ENCODE measurements at places on chromosomes 3 and 15.

- no peak for DNase-seq
Observed at GRCh38 chr3:147359177-147360050, 46.9 kb downstream of the ZIC4 start.

- no peak for DNase-seq
Observed at GRCh38 chr15:89395461-89395871, 60.8 kb upstream of the POLG start.

- DNase-seq, result no peak
Observed at GRCh38 chr3:71629711-71630110, 46.2 kb upstream of the FOXP1 start.

DNA sequence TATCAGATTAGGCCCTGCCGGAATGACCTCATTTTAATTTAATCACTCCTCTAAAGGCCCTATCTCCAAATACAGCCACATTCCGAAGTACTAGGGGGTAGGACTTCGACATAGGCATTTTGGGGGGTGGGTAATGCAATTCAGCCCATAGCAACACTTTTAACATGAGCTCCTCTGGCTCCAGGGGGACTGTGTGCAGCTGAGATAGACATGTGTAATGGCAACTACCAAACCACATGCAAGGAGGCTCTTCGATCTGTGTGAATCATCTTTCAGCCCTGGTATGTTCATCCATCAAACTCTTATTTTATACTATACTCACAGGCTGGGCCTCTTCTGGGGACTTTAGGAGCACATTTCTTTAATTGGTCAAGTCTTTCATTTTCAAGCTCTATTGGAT lies 57.4 kb upstream of the PPARG start:
- no peak for DNase-seq

- DNase-seq, result no peak
Observed at GRCh38 chr3:98855806-98856400, 45.6 kb downstream of the DCBLD2 start.

GRCh38 chr15:80462836-80463512 lies 58.8 kb downstream of the ARNT2 start:
- DNase-seq, result no peak

- DNase-seq, result no peak
Observed at GRCh38 chr3:126338790-126339288, 18.4 kb downstream of the KLF15 start.

GRCh38 chr3:71843071-71843470 lies 58.1 kb upstream of the PROK2 start:
- DNase-seq, result no peak

- DNase-seq, result no peak
Observed at GRCh38 chr3:152555666-152556291, 279.2 kb upstream of the P2RY1 start.

GRCh38 chr3:10474847-10475246 lies 30.5 kb downstream of the ATP2B2 start:
- DNase-seq, result no peak

DNA sequence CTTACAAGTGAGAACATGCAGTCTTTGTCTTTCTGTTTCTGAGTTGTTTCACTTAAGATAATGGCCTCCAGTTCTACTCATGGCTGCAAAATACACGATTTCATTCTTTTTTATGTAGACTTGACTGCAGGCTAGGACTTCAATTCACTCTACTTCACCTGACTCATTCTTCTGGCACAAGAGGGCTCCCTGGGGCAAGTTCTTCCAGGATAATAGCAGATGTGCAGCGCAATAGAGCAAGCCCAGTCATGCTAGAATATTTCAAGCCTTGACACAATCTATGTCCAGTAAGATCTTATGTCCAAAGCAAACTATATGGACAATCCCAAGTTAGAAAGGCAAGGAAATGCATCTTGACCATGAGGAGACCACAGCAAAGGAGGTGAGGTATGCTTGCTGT lies 211.7 kb upstream of the GADL1 start:
- no peak for DNase-seq

DNA sequence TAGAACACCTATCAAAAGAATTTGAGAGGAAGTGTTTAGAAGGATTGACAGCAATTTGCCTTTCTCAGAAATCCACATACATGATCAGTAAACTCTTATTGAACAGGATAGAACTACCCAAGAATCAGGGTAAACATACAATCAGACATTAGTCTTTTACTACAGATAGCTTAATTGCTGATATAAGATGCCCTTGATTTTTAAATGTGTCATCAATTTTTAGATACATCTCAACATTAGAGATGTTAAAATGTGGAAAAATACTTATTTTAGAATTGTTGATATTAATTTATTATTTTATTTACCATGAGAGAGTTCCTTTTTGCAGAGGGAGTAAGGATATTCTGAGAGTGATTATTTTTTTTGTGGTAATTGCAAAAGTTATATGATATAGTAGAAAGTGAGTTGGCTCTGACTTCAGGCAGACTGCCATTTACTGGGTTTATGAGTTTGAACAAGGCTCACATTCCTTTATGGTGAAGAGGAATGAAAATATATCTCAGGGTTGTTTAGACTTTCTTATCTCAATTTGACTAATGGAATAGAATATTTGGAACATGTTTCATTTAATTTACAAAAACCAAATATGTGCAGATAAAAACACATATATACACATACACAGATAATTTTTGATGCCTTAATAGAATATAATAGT lies 302.8 kb upstream of the GOLIM4 start:
- no peak for DNase-seq

DNA sequence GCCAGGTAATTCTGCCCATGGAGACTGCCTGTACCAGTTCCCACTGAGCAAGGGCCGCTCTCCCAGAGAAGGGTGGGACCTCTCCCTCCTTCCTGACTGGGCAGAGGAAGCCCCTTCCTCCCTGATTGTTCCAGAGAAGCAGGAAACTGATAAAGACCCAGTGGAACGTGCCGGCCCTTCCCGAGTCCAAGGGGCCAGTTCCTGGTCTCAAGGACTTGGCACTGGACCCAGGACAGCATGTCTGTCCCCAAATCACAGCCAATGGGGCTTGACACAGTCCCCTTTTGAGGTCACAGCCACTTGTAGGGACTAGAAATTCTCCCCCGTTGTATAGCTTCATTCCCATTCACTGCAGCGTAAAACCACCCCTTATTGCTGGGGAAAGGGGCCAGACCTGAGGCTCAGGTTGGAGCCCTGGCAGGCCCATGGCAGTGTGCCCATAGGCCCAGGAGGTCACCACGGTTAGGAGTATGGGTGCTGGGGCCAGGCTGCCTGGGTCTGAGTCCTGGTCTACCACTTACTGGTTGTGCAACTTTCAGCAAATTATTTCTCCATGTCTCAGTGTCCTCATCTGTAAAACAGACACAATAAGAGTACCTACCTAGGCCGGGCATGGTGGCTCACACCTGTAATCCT lies 18.1 kb downstream of the CSRNP1 start:
- DNase-seq, result no peak

DNA sequence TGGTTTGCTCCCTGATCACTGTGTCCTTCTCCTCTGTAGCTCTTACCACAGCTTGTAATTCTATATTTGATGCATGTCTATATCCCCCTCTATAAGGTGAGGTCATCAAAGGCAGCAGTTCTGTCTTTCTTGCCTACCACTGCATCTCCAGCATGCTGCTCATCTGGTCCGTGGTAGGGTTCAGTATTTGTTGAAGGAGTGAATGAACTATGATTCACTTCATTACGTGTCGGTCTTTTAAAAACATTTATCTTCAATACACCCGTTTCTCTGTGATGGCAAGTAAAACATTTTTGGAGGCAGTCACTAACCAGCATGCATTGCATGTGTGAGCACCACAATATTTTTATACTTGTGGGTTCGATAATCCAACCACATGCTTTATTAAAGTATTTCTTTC lies 27.6 kb downstream of the CHST14 start:
- no peak for DNase-seq

GRCh38 chr3:158095111-158095813 lies 11.0 kb downstream of the SHOX2 start:
- no peak for DNase-seq

DNA sequence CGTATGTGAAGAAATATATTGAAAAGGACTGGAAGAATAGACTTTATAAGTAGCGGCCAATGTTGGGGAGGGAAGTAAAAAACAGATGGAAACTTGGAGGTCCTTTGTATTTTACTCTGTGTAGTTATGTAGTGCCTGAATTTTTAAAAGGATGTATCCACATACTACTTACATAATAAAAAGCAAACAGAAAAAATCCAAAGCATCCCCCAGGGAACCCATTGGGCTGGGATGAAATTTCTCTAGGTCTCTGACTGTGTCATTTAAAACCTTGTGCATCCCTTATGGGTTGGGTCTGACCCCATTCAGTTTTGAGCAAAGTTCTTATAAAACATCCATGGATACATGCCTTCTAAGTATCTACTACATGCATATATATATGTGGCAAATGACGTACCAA lies 141.1 kb downstream of the NR1D2 start:
- DNase-seq, result no peak

DNA sequence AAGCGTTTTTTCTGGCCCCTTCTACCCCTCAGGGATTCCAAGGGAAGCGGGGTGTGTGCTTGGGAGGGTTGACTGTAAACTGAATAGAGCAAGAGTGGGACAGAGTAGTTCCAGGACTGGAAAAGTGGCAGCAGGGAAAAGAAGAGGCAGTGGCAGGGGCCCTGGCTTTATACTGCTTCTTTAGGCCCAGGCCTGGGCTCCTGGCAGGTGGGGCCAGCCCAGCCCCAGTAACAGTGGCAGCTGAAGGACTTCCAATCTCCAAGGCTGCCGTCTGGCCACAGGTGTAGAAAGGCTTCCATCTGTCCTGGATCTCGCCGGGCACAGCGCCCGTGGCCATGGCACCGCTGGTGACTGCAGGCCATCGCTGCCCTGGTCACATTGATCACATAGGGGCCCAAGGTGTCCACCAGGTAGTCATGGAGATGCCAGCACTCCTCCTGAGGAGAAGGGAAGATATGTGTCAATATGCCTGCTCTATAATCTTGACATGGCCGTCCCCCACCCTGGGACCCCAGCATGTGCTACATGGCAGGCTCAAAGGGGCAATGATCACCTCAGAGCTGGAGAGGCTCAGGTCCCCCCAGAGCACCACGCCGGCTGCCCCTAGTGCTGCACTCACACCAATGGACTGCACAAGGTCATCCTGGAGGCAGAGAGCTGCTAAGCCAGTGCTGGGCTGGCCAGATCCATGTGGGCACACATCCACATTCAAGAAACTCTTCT lies 1.0 kb upstream of the IFRD2 start:
- DNase-seq, result no peak

- no peak for DNase-seq
Observed at GRCh38 chr15:68315495-68316031, 38.0 kb downstream of the FEM1B start.

GRCh38 chr15:33912326-33912725 lies 56.0 kb upstream of the CHRM5 start:
- no peak for DNase-seq

- peak; percentile 74 for DNase-seq
Observed at GRCh38 chr15:33126559-33127290, 67.8 kb downstream of the FMN1 start.

GRCh38 chr3:128486681-128487537 lies 6.1 kb downstream of the GATA2 start:
- no peak for DNase-seq

- no peak for DNase-seq
Observed at GRCh38 chr3:30733209-30733608, 126.8 kb downstream of the TGFBR2 start.

DNA sequence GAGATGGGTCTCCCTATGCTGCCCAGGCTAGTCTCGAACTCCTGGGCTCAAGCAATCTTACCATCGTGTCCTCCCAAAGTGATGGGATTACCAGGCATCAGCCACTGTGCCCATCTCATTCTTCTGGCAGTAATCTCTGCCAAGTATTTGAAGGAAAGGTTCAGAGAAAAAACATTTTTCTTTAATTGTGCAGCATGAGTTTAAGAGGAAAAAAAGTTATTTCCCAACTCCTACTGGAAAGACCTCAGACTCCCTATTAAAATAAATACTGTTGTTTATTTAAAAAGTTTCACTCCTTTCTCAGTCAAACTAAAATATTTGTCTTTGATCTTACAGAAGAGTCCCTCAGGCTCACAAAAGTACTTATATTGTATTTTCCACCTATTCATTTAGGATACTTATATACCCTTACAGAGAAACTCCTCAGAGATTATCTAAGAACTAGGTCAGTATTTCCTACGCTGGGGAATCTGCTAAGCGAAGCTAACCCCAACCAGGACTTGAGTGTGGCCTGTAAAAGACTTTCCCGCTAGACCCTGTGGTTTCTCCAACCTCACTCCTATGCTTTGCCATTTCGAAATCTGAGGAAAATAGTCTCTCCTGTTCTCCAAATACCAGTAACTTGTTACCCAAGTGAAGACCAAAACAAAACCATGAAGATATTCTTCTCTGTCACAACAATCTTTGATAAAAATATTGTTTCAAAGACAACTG lies 28.7 kb downstream of the WWTR1 start:
- DNase-seq, result no peak

- no peak for DNase-seq
Observed at GRCh38 chr3:152203652-152204051, 65.1 kb upstream of the MBNL1 start.

DNA sequence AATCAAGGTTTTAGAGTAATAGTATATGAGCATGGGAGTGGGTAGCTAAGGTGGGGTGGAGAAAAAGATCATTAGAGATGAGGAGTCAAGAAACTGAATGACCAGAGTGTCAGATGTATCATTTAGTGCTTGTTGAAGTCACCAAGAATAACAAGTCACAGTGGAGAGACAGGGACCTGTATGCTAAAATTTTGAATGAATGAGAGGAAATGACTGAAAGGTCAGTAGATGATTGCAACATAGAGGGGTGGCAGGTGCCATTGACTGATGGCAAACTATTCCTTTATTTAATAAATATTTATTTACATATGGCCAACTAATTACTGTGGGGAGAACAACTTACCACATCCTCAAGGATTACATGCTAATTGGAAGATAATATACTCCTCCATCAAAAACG lies 75.0 kb upstream of the ANKRD28 start:
- no peak for DNase-seq

DNA sequence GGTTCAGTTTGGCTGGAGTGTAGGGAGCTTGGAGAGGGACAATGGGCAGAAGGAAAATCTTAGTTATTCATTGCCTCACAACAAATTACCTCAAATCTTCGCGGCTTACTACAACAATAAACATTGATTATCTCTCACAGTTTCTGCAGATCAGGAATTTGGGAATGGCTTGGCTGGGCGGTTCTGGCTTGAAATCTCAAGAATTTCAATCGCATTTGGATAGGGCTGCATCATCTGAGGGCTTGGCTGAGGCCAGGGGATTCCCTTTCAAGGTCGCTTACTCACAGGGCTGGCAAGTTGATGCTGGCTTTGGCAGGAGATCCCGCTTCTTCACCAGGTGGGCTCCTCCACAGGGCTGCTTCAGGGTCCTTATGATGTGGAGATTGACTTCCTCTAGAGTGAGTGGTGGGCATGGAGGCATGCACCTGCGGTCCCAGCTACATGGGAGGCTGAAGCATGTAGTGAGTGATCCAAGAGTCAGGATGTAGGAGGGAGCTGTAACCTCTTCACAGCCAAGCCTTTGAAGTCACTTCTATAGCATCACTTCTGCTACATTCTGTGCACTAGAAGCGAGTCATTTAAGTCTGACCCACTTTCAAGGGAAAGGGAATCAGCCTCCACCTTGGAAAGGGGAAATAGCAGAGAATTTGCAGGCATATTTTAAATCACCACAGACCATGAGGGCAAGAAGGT lies 63.1 kb downstream of the CDC25A start:
- DNase-seq, result no peak

Data from CD4-positive, alpha-beta T cell (primary cell).